ENCODE measurements at places on chromosomes 5 and 9.
A peak's percentile ranks its signal among the peaks of the same experiment; 100 is the strongest.

DNA sequence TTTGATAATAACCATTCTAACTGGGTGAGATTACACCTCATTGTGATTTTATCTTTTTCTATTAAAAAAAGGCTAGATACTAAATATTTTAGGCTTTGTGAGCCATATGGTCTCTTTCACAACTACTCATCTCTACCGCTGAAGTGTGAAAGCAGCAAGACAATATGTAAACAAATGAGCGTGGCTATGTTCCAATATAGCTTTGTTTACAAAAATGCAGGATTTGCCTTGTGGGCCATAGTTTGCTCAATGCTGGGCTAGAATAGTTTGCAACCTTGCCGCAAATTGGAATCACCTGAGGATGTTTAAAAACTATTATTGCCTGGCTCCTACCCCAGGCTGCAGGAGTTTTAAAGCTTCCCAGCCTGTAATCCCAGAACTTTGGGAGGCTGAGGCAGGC lies 10.2 kb upstream of the GPR150 start:
- DNase-seq = no peak

DNA sequence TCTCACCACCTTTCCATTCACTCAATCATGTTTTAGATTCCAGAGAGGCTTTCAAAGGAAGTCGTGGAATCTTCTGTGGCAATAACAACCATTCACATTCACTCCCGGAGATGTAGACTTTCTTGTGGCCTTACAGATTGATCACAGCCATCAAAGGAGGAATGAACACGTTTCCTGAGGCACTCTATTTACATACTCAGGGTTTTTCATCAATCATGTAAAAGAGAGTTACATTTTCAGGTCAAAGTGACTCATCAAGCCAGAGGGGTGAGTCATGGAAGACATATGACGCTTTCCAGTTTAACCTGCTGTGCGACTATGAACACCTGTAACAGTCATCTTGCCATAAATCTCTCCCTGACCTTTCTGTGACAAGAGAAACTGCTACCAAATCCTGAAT lies 39.3 kb upstream of the RAD23B start:
- no peak for DNase-seq

DNA sequence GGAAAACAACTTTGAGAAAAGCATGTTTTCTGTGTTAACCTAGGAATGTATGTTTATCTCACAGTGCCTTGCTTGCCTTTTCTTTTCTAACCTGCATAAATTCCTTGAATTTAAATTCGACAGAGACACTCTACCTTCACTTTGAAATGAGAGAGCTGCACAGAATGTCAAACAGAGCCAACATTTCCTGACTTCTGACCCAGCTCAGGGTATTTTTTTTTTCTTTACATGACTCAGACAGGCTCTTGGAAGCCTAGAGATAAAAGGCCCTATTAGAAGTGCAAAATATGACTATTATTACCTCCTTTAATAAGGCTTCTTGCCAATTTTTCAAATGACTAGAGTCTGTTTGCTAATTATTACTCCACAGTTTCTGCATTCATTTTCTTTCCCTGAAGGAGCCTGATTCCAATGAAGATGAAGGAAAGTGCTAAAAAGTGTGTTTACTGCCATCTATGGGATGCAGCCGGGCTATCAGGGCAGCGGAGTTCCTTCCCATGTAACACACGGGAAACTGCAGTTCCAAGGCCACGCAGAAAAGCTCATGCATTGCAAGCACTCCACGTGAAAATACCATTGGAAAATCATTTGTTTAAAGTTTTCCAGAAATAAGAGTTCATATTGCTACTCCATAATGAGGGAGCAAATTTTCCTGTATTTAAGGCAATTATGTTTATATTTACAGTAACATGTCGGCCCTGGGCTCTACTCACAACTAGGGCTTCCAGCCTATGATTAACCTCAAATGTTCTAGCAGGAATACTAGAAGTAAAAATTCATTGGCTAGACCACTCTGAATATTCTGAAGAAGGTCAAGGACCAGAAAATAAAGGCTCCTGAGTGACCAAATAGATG lies 485.6 kb downstream of the ZSWIM6 start:
- peak; percentile 52 for DNase-seq

DNA sequence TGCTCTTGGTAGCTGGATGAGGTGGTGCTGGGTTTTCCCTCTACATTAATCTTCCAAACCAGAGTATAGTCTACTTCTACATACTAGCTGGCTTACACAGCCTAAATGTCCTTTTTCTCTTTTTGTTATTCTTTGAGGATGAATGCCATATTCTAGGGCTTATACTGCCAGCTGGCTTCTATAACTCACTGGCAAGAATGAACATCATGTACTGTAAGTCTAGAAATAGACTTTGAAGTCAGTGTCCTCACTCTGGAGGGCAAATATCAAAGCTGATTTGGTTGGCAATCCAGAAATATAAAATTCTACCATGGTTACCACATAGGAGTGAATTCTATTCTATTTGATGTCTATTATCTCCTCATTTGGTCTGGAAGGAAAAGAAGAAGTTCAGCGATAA lies 251.7 kb upstream of the TYRP1 start:
- DNase-seq = no peak

GRCh38 chr5:164394686-164395194 lies 889.3 kb downstream of the MAT2B start:
- DNase-seq = no peak

DNA sequence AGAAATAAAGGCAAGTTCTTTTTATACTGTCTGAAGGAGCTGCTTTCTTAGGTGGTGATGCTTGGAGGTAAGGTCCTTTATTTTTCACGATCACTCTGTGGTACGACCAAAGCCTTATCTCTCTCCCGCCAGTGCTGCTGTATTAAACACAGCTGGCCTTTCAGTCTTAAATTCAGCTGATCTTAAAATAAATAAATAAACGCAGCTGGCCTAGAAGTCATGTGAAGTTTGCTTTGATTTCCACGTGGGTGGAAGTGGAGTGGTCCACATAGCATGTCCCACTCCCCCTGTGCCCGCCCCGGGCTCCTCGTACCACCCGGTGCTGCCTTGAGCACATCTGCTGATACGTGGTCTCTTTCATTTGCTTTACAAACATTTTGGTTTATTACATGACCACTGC lies 260.4 kb downstream of the FANCC start:
- DNase-seq = peak; percentile 70

DNA sequence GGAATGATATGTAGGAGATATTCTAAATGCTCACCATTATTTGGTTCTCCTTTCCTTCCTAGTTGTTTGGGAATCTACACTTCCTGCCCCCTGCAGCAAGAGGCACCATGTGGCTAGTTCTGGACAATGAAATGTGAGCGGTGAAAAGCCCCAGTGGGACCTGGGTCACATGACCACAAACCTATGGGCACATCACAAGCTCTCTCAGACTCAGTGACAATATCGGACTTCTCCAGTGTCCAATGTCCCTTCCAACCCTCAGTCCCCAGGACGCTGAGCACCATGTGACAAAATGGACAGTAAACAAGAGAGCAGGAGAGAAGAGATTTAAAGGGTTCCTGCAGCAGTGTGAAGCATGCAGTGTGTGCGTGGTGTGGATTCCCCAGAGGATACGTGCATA lies 44.6 kb upstream of the FOXE1 start:
- no peak for DNase-seq

GRCh38 chr9:107492381-107492970 lies 2.9 kb upstream of the KLF4 start:
- no peak for DNase-seq

GRCh38 chr5:100889165-100889743 lies 13.8 kb downstream of the ST8SIA4 start:
- no peak for DNase-seq

DNA sequence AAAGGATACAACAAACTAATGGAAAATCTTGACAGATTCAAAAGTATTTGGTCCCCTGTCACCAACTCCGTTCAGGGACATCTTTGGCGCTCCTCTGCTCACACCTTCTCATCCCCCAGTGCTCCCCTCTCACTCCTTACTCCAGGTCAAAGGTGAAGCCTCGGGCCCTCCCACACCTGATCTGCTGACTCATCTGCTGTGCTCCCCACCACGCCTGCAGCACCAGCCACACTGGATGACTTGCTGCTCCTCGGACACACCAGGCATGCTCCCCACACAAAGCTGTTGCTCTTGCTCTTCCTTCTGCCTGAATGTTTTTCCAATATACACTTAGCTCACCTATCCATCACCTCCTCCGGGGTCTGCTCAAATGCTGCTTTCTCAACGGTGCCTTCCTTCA lies 123.4 kb downstream of the ESM1 start:
- DNase-seq = no peak

DNA sequence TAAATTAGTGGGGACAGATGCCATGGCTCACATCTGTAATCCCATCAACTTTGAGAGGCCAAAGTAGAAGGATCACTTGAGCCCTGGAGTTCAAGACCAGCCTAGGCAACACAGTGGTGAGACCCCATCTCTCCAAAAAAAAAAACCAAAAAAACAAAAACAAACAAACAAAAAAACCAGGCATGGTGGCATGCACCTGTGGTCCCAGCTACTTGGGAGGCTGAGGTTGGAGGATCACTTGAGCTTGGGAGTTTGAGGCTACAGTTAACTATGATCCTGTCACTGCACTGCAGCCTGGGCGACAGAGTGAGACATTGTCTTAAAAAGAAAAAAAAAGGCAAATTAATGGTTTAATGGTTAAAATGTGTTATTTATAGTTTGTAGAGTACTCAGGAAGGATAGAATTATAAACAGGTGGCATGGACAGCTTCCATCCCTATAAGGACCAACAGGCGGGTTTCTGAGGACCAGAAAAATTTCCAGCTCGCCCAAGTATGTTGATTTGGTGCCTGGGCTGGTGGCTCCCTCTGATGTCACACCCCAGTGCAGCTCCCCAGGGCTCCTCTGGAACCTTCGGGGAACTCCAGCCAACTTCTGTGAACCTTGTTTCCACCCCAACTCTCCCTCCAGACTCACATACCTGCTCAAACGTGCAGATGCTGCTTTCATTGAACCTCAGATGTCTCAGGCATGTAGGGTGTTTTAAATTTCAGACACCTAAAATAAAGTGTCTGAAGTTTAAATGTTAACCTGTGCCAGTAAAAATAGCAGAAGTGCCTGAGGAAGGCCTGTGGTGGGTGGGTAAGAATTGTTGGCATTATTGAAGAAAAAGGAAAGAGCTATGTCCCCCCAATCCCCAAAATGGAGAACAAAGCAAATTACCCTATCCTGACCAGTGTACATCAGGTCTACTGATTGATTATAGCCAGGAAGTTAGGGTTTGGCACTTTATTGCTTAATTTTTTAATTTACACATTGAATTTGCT lies 69.0 kb downstream of the TRIO start:
- no peak for DNase-seq

DNA sequence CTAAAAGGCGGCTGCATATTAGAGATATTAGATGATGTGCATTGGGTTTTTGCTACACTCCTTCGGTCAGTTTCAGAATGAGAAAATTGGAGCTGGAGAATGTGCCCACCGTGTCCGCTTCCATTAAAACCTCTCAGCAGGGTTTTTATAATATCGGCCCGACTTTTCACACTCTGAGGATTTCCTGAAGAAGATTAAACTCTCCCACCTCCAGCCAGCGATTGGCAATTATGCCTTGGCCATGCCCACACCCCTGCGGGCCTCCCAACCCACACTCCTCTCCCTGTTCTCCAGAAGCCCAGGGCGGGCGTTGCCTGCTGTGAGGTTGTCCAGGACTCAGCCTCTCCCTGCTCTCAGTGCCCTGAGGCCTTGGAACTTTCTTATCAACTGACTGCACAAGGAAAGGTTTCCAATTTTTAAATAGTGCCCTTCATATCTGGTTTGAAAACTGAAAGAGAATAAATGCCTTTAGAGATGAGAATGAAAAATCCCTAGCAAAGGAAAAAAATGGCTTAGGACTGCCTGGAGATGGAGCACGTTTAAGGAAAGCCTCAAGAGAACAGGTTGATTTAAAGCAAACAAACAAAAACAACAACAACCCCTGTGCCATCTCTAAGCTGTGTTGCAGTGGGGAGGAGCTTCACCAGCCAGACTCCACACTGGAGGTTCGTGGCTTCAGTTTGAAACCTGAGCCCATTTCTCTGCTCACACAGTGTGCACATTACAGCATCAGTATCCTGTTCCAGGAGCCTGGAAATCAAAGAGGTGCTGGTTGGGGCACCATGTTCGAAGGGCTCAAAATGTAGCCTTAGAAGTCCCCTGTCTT lies 292.9 kb downstream of the NSG2 start:
- DNase-seq = no peak

- DNase-seq = no peak
These were observed 14.6 kb downstream of the CPEB4 start for GRCh38 chr5:173902743-173903142.

GRCh38 chr5:17304282-17304681 lies 86.9 kb downstream of the BASP1 start:
- DNase-seq = no peak

- no peak for DNase-seq
These were observed 597.1 kb upstream of the KLF4 start for GRCh38 chr9:108086624-108087023.

GRCh38 chr5:90488791-90489190 lies 14.1 kb downstream of the POLR3G start:
- no peak for DNase-seq

DNA sequence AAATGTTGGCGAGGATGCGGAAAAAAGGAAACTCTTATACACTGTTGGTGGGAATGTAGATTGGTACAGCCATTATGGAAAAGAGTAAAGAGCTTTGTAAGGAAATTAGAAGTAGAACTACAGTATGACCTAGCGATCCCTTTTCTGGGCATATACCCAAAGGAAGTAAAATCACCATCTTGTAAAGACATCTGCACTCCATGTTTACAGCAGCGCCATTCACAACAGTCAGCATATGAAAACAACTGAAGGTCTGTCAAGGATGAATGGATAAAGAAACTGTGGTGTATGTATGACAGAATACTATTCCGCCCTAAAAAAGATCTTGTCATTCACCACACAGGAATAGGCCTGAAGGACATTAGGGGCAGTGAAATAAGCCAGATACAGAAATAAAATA lies 27.7 kb upstream of the SLC25A51 start:
- no peak for DNase-seq

- no peak for DNase-seq
These were observed 363.7 kb downstream of the CSNK1G3 start for GRCh38 chr5:123875561-123876275.

DNA sequence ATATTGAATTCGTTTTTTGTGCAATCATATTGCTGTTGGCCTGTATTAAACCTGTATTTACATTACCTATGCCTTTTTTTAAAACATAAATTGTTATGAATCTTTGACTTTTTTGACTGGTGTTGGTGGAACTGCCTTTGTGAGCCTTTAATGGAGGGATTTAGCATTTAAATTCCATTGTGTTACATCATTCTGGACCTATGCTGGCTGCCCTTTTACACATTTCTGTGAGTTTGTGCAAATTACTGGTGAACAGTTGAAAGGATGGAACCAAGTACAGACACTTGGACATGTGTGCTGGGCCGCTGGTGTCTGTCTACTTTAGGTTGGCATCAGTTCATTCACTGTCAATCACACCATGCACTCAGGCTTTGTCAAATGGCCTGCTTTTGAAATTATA lies 3.4 kb downstream of the SNX18 start:
- DNase-seq = no peak

- no peak for DNase-seq
These were observed 1752.6 kb upstream of the C9orf72 start for GRCh38 chr9:29325894-29326293.

- DNase-seq = no peak
These were observed 548 bp downstream of the TERT start for GRCh38 chr5:1294206-1294834.
